Cerebellum (tissue), 4 donors: ENCODE measurements at places on chromosomes 13 and 19. TPM values are rescaled to one million over a fixed set of nuclear protein-coding genes. Genes with fewer than 3 reads are reported as not detected.

DNA sequence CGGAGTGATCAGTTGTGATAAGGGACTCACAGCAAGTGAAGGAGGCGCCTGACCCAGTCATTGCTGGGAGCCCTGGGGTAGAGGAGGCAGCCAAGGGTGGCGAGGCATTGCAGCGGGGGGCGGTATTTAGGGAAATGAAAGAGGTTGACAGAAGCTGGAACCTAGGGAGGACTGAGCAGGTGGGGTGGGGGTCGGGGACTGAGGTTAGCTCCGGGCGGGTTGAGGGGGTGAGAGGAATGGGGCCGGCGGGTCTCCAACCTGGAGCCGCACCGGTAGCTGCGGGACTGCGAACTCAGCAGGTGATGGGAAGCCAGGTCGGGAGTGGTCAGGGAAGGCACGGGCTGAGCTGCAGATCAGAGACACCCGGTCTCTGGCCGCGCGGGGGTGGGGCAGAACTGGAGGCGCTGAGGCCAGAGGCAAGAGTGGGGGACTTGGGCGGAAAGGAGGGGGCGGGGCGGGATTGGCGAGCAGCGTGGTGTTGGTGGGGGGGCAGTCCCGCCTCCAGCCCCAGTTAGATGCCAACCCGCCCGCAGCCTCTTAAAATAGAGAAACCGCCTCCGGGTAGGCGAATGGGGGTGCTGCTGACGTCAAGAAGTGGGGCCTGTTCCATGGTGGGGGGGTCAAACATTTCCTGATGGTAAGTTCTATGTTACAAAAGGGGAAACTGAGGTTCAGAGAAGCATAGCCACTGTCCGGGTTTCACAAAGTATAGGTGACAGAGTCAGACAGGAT is 1.5 kb downstream of the MAST3 start:
- DNase-seq = no peak

DNA sequence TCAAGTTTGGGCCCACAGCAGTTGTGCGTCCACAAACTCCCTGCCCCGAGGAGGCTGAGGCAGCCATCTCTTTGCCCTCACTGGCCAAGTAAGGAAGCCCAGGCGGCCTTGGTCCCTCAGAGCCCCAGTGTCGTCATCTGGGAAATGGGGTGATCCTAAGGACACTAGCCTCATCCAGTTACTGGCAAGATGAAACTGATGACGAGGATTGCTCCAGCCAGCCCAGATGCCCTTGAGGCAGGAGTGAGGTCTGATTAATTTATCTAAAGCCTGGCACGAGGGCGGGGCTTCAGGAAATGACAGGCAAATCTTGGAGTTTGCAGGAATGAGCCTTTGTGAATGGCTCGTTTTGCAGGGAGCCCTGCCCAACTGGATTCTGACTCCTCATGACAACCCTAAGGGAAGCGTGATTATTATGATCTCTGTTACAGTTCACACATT is 5.6 kb downstream of the LIPE start:
- DNase-seq = no peak

- DNase-seq = no peak
Measured at GRCh38 chr13:78103936-78104335, 185.3 kb upstream of the EDNRB start.

DNA sequence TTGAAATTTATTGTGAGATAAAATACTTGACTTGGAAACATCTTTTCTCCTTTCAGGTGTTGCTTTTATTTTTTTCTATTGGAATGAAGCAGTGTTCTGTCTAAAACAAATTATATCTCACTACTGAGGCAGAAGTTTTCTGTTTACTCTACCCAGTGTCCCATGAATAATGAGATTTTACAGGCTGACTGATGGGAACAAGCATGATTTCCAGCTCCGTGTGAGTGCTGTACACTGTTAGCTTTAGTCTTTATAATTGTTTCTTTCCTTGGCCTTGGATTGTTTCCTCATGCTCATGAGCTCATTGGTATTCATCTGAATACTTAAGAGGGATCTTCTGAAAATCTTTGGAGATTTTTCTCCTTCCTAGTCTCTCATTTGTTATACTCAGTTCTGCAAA is 2049.5 kb upstream of the PRR20A start:
- no peak for DNase-seq

KCNN1 gene
- total RNA-seq = 10.9 TPM

- no peak for DNase-seq
Measured at GRCh38 chr13:46896341-46897137, at the start of gene HTR2A. Gene HTR2A, minus strand, starts transcription at chr13:46897053. Its CDS starts 1,147 bp downstream, at chr13:46895906.

ANGPTL8 gene
- not detected for total RNA-seq

GRCh38 chr13:90154311-90154960 is 1193.1 kb upstream of the MIR17HG start:
- DNase-seq = no peak

- no peak for DNase-seq
Measured at GRCh38 chr13:76164290-76164689, 528.2 kb downstream of the LMO7 start.

DNA sequence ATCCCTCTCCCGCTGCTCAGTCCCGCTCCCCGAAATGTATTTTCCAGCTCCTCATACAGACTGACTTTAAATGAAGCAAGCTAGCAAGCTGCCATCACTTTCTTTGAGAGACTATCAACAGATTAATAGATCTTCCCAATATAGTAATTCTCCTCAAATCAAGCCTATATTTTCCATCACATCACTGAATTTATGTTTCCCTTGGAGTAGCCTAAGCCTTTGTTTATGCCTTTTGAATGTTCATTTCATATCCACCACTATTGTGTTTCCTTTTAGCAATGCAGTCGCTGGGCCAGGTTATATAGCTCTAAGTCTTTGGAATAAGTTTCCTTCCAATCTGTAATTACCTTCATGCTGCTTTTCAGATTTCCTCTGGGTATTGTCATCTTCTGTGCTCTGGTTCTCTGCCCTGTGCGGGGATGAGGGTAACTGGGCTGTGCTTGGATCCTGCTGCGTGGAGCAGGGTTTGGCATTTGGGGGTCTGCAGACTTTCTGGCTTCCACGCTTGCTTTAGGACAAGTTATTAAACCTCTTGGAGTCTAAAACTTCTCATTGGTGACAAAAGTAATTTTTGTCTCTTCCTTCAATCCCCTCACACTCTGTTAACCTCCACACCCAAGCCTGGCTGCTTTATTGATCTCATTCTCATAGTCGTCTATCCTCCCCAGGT is 256.9 kb downstream of the DLEU7 start:
- no peak for DNase-seq

DNA sequence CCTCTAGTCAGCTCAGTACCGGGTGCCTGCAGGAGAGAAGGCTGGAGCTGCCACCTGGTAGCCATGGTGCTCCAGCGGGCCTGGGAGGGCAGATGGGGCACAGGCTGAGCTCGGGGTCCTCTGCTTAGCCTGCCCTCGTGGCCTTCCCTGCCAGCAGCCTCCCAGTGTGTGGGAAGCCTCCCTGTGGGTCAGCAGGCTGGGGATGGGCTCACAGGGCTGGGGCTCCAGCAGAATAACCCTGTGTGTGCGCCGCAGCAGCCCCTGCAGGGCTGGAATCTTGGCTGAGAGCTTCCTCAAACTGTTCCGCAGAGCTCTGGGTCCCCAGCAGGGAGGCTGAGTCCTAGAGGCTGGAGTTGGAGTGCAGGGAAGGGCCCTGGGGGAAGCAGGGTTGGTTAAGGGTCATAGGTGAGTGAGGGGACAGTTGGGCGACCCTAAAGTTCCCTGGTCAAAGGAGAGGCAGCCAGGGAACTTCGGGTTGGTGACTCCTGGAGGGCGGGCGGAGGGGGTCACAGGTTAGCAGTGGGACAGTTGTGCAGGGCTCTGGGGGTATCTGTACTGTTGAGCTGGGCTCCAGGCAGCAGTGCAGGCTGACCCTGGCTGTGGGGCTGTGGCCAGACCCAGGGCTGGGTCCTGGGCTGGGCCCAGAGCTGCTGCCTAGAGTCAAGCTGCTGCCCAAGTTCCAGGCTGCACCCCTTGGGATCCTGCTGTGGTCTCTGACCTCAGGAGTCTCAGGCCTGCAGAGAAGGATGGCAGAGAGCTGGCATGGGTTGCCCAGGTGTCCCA is 14.0 kb downstream of the ARHGAP33 start:
- DNase-seq = no peak

DNA sequence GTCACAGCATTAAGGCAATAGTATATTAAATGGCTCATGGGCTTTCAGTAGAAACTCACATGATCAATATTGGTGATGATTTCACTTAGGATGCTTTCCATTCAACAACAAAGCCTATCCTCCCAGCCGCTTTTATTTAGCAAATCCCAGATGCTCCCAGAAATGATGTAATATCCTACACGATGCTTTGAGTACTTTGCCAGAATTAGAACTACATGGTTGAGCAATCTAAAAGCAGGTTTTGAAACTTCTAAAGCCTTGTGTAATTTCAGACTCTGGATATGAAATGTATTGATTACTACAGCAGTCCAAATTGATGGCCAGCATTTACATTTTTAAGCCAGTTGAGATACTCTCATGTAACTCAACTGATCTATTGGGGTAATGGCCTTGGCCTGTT is 13.6 kb downstream of the DLEU7 start:
- no peak for DNase-seq

DNA sequence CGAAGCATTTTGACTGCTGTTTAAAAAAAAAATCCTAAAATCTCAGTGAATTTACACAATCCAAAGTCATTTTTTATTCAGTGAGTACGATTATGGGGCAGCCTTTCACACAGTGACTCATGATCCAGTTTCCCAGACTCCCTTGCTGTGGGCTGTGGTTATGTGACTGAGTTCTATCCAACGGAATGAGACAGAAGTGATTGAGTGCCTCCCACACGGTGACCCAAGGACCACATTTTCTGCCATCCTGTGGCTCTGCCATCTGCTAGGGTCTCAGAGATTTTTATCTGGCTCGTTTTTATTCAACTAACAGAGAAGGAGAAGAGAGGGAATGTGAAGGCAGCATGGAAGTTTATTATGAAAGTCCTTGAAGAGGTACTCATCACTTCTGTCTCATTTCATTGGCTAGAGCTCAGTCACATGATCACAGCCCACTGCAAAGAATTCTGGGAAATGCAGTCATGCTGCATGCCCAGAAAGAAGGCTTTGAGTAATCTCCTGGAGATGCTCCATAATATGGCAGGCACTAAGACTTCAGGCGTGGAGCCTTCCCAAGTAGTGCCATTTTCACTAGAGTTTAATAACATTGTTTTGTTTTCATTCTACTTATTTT is 999.4 kb downstream of the UQCRFS1 start:
- DNase-seq = no peak

- no peak for DNase-seq
Measured at GRCh38 chr19:47813995-47814328, 7.8 kb upstream of the CRX start.
